ENCODE measurements at places on chromosomes 7 and 10. TPM values are rescaled to one million over a fixed set of nuclear protein-coding genes. Genes with fewer than 3 reads are reported as not detected.

DNA sequence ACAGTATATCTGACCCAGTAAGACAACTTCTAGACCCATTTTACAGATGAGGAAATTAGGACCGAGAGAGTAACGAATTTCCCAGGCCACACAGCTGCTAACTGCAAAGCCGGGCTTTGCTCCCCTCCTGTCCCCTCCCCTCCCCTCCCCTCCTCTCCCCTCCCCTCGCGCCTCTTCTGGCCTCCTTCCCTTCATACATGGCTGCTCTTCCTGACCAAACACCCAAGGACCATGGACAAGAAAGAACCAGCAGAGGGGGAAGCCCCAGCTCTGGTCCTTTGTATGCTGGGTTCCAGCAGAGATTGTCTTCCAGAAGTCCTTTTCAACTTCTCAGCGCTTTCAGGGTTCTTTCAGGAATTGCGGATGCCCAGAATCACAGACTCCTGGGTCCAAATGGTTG lies 3.6 kb upstream of the TMEM72 start:
- H3K4me3 ChIP-seq = no peak overlapping the region
- H3K4me1 ChIP-seq = peaks cover 3% of the 10 kb centered on the region
- H3K36me3 ChIP-seq = no peaks in the 10 kb centered on the region
- no peaks in the 10 kb centered on the region for H3K27me3 ChIP-seq
- DNase-seq = no peak

DNA sequence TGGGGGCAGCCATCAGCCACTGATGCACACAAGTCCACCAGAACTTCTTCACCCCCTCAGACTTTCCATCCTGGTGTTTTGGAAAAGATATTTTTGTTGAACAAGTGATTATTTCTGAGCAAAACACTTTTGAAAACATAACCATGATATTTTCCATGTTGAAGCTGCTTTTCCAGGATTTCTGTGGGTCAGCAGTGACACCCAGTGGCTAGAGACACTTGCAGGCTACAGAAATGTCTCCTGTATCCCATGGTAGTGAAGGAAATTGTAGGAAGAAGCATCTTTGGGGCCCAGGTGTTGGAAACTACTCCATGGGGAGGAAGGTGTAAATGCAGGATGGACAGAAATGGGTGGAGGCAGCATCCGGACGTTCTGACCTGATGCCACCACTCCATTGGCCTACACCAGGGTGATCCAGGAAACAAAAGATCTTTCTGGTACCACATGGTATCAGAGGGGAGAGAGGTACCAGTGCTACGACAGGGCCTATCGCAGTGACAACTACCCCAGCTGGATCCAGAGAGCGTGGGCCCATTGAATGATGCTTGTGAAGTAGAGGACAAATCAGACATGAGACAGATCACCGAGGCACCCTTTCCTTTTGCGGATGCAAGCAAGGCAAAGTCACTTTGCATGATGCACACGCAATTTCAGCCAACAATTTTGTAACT lies 111.7 kb upstream of the COBL start:
- no peak overlapping the region for H3K27ac ChIP-seq
- no peaks in the 10 kb centered on the region for H3K36me3 ChIP-seq
- no peak for DNase-seq
- no peaks in the 10 kb centered on the region for H3K4me1 ChIP-seq
- H3K4me3 ChIP-seq = no peak overlapping the region
- H3K27me3 ChIP-seq = no peaks in the 10 kb centered on the region

DNA sequence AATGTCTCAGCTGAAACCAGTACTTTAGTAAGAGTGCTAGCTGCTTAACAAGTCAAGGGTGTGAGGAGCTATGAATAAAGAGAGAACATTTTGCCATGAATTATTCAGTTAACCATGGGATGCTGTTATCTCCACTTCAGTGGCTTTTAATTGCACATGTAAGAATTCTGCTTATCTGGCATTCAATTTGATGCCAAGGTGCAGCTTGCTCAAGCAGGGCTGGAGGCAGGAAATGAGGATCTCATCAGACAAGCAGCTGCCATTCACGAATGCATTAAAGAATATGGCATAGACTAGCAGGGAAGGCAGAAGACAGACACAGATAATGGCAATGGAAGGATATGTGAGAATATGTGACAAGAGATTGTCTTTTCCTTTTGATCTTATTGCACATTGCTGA lies 697.8 kb downstream of the NRG3 start:
- H3K4me1 ChIP-seq = no peaks in the 10 kb centered on the region
- no peaks in the 10 kb centered on the region for H3K27me3 ChIP-seq
- no peak overlapping the region for H3K4me3 ChIP-seq

GRCh38 chr7:127751062-127751461 lies 99.1 kb downstream of the SND1 start:
- no peaks in the 10 kb centered on the region for H3K4me1 ChIP-seq
- no peak overlapping the region for H3K27ac ChIP-seq
- H3K27me3 ChIP-seq = no peaks in the 10 kb centered on the region
- H3K36me3 ChIP-seq = no peaks in the 10 kb centered on the region
- no peak for DNase-seq

AGAP6 gene
- 12.9 TPM for total RNA-seq

Data from left lung (tissue), 14 donors.